ENCODE measurements at places on chromosomes 11 and 22.
A peak's percentile ranks its signal among the peaks of the same experiment; 100 is the strongest.

DNA sequence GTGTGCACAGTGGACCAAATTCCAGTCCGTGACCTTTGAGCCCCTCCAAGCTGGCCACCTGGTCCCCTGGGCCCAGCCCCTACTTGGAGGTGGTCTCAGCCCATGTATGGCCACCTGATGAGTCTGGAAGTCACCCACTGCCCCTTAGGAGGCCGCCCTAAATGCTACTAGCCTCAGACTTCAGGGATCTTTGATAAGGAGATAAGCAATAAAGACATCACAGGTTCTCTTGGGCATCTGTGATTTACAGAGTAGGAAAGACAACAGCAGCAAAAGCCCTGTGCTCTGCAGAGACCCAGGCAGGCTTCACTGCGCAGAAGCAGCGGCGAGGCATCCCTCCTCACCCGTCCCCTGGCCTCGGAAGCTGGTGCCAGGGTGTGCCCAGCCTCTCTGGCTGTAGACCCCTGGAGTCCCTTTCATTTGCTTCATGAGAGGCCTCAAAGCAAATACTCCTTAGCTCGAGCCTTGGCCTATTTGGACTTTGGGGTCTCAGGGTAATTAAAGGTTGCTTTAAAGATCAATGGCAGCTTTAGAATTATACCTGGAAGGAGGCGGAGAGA lies 360.1 kb downstream of the TBC1D22A start:
- DNase-seq = no peak

DNA sequence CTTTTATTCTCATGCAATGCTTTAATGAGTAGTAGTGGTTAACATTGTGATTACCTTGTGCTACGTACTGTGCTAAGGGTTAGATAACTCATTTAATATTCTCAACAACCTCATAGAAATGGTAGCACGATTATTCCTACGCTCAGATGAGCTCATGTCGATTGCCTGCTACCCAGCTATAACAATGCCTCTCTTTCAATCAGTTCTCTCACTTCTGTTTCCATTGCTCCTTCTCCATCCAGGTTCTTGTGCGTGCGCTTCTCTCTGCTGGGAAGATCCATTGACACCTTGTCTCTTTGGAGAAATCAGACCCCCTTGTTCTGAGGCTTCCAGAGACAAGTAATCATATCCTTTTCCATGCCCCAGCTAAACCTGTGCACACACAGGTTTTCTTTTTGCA lies 120.8 kb downstream of the NECTIN1 start:
- DNase-seq = no peak

GRCh38 chr11:104256525-104256924 lies 92.6 kb upstream of the PDGFD start:
- DNase-seq = no peak

GRCh38 chr11:61145228-61146005 lies 15.8 kb downstream of the VPS37C start:
- DNase-seq = no peak

GRCh38 chr11:64644647-64645275 lies 53.7 kb downstream of the SLC22A12 start:
- no peak for DNase-seq

DNA sequence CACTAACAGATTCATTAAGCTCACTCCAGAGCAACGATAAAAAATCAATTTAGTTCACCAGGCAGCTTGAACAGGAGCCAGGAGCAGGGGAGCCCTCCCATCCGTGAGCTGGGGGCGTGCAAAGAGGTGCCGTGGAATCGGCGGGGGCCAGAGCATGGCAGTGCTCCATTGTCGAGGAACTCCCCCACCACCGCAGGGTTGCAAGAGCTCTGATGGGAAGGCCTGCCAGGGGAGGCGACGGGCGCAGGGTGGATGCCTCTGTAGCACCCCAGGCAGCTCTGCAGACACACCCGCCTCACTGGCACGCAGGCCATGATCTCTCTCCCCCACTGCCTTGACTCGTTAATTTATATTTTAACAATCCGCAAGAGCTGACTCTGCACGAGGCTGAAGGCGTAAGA lies 433.2 kb downstream of the MIAT start:
- no peak for DNase-seq

- no peak for DNase-seq
These were observed 43.4 kb upstream of the PITPNB start for GRCh38 chr22:27962268-27963044.

GRCh38 chr22:50057278-50058060 lies 629 bp downstream of the TTLL8 start:
- DNase-seq = no peak

- DNase-seq = no peak
These were observed 10.0 kb downstream of the CXCR5 start for GRCh38 chr11:118893662-118894061.

- no peak for DNase-seq
These were observed 11.3 kb upstream of the AMPD3 start for GRCh38 chr11:10443721-10444235.

DNA sequence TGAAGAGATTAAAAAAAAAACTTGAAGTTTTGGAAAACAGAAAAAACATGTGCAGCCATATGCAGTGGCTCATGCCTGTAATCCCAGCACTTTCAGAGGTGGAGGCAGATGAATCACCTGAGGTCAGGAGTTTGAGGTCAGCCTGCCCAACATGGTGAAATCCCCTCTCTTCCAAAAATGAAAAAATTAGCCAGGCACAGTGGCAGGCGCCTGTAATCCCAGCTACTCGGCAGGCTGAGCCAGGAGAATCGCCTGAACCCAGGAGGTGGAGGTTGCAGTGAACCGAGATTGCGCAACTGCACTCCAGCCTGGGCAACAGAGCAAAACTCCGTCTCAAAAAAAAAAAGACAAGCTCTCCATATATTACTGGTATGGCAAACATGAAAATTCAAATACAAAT lies 7.6 kb downstream of the DLG2 start:
- no peak for DNase-seq

- DNase-seq = no peak
These were observed 104.2 kb downstream of the MICAL3 start for GRCh38 chr22:17920145-17920605.

DNA sequence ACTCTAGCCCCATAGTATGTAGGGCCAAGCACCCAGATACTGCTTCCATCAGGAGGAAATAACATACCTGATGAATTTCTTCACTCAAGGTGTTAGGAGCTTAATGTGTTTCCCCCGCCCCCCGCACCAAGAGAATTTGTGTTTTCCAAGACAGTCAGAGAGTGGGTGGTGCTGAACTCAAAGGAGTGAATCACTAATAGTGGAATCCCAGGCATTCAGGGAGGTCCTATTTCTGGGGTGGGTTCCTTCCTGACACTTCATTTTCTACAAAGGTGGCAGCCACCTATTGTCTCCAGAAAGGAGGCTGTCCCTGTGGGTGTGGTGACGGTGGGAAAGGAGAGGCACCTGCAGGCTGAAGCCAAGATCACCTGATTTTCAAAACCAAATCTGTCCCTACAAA lies 50.8 kb upstream of the ELF5 start:
- no peak for DNase-seq

DNA sequence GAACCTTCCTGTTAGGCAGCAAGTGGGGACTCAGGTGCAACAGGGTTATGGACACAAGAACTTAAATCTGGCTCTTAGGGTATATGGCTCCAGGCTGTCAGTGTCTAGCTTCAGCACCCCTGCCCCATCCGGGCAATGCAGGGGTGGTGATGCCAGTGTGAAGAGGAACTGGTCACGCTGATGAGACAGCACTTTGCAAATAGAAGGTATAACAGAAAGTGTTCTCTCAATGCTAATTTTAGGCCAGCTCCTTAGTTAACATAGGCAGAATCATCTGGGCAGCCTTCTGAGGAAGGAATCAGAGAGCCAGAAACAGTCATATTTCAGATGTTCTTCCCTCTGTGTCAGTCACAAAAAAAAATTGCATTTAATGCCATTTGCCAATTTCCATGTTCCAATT lies 41.2 kb downstream of the SYT9 start:
- no peak for DNase-seq

GRCh38 chr22:33883961-33884808 lies 36.1 kb downstream of the LARGE1 start:
- DNase-seq = no peak

DNA sequence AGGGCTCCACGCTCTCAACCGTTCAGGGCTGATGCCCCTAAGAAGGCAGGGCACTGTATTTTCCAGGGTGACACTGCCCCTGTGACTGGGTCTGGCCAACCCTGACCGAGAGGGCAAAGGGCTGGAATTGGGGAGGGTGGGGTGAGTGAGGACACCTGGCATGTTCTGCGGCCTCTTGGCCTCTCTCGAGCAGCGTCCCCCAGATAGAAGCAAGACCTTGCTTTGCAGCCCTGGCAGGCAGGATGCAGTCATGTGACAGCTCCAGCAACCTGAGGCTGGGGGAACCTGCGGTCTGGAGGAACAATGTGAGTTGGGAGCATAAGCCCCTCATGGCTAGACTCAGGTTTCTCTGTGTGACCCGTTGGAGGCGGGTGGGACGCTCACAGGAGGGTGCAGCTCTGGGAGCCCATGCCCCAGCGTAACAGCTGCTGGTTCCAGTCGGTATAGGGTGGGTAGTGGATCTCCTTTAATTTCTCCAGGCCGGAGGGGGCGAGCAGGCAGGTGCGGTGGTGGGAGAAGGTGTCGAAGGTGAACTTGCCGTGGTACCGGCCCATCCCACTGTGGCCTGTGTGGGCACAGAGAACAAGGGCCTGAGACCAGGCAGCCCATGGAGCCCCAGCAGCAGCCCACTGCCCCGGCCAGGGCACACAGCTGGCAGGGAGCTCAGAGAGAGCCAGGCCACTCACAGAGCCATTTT lies 11.4 kb downstream of the ALDH3B2 start:
- no peak for DNase-seq

DNA sequence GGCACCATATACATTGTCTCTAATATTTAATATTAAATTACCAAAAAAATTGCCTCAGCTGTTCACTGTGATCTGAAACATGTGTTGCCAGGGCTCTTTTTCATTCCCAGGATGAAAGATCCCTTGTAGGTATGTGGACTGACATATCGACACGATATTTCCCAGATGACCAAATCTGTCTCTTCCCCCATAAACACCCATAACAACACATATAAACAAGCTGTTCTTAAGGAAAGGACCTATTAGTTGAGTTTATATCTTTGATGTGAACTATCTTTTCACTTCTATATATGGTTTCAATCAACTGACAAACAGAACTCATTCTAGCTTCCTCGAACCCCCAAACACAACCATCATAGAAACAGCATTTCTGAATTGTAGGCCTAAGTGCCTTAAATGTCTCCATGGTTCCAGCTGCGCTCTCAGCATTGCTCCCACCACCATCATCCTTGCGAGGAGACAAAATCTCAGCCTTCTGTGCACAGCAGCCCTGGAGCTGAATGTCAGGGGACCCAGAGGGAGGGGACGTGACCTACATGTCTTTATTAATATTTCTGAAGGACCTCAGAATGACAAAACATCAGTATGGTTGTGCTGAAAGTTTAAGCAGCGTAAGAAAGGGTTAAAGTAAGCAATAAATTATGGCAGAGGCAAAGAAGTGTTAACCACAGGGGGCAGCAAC lies 67.0 kb downstream of the ETS1 start:
- no peak for DNase-seq

DNA sequence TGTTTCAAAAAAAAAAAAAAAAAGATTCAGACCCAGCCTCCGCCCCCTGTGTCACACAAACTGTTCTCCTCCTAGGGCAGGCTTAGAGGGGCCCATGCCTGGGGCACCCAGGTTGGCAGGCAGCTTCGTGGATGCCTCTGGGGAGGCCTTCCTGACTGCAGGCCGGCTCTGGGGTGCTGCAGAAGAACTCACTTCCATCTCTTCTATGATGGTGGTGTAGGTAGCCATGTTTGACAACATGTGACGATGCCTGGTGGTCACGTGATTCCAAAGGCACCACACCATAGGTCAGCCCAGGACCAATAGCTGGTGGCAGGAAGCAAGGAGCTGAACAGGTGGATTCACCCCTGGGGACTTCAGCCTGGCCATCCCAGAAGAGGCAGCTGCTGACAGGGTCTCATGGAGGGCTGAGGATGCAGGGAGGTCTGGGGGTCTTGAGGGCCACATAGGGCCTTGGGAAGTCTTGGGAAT lies 24.1 kb upstream of the CELSR1 start:
- DNase-seq = no peak

DNA sequence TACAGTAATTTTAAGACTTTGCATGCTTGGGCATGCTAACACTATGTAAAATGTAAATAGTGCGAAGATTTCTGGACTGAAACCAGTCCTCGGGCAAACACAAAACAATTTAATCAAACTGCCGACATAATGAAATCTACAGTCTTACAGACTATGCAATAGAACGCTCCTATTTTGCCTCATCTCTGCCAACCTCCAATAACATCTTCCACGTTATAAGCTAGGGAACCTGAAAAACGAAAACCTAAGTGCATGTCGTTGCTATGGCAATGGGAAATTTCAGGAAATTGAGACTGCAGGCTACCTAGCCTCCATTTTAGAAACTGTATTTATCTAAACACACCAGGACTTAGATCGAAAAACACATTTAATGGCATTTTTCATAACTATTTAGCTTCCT lies 1.1 kb downstream of the CSTF3 start:
- DNase-seq = no peak

DNA sequence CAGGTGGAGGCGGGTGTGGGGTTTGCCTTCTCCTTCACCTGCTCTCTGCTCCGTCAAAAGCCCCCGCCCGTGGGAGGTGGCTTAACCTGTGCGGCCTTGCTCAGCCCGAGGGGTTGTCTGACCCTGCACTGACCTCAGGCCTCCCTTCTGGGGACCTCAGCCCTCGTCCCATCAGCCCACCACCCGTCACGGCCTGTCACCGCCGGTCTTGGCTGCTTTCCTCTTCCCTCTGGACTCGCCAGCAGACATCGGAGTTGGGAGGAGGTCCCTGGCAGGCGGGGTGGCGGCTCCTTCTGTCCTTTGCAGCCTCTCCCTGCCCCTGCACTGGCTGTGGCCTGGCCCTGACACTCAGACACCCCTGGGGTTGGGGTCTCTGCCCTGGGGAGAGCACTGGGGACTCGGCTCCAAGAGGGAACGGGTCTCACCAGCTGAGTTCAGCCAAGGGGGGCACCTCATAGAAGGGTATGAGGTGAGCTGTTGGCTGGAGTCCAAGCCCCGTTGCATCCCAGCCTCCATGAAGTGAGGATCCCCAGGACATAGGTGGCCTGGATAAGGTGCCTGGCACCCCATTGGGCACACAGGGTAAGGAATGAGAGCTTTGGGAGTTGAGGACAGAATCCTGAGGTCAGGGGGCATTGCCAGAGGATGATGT lies 999.6 kb downstream of the BRD1 start:
- no peak for DNase-seq

DNA sequence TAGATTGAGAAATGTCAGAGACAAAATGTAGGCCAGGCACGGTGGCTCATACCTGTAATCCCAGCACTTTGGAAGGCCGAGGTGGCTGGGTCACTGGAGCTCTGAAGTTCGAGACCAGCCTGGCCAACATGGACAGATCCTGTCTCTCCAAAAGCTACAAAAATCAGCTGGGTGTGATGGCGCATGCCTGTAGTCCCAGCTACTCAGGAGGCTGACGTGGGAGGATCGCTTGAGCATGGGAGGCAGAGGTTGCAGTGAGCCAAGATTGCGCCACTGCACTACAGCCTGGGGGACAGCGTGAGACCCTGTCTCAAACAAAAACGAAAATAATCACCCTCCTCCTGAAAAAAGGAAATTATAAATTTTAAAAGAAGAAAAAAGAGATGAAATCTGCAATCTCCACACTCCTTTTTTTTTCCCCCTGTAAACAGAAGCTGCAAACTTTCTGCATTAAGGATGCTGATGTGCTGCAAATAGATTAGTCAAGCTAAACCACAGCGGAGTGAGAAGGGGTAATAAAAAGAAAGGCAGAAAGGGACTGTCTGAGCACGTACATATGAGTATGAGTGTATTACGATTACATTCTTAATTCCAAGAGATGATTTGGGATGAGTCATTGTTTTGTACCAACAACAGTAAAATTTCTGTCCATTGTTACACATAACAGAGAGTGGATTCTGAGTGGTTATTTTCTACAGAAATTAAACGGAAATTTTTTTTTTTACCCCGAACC lies 87.3 kb downstream of the SIK3 start:
- peak; percentile 84 for DNase-seq
